ENCODE measurements at places on chromosomes 12 and 14.

- DNase-seq = no peak
Measured at GRCh38 chr12:39986674-39987073, 119.2 kb downstream of the SLC2A13 start.

DNA sequence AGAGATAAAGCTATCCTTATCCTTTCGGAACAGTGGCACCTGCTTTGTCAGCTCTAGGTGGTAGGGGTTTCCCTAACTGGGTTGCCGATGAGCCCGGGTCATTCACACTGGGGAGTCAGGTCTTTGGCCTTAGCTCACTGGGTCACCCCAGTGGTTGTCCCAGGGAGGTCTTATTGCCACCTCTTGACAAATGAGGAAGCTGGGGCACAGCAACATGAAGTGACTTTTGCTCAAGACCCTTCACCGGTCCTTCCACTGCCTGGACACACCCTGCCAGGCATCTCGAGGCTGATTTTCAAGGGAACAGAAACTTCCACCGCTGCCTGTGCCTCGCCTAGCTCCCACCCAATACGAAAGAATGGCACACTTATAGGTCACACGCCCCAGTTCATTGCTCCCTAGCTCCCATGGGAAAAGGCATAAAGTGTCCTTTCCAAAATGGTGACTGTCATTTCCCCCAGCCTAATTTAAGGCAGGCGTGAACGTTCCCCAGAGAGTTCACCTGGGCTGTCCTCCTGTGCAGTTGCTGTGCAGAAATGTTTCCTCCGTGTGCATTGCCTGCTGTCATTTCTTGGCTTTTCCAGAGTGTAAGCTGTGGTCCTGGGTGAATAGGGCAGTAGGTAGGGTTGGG, 156.1 kb upstream of the CCND2 start:
- DNase-seq = no peak

GRCh38 chr14:39383026-39383660, 49.1 kb downstream of the FBXO33 start:
- DNase-seq = no peak

DNA sequence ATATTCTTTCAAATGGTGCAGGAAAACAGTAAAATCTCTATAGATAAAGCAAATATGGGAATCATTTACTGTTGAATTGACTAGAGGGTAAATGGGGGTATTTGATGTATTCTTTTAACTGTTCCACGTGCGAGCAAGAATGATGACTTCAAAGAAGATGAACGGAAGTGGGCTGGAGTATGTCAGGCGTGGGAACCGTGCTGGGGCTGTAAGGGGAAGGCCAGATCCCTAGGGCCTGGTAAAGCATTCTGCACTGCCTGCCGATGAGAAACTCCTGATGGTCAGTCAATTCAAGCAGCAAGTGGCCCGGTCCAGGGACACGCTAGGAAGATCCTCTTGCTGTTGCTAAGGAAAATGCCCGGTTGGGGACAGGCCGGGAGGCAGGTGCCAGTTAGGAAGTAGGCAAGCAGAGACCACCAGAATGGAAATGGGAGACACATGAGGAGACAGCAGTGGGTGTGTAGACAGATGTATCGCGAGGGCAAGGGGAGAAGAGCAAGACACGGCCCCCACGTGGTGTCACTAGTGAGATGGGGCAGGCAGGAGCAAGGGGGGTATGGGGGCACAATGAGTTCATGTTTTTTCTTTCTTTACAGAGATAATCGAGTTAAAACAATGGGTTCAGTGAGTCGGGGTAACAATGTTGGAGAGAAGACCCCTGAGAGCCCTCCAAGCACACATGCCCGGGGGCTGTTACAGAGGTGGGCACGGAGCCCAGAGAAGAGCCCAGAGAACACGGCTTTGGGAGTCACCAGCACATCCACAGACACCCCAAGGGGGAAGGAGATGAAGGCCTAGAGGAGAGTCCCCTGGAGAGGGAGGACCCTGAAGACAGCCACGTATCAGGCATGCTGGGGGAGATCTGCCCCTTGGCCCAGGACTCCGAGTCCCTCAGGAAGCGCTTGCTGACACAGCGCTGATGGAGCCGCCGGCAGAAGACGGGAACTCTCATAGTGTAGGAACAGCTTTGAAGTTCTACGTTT, 37.2 kb downstream of the FBXO21 start:
- no peak for DNase-seq

- no peak for DNase-seq
Measured at GRCh38 chr12:110923192-110923591, 2.8 kb upstream of the MYL2 start.

All from HS-27A (cell line).